ENCODE measurements at places on chromosomes 7 and 10. TPM values are rescaled to one million over a fixed set of nuclear protein-coding genes. Genes with fewer than 3 reads are reported as not detected.

DNA sequence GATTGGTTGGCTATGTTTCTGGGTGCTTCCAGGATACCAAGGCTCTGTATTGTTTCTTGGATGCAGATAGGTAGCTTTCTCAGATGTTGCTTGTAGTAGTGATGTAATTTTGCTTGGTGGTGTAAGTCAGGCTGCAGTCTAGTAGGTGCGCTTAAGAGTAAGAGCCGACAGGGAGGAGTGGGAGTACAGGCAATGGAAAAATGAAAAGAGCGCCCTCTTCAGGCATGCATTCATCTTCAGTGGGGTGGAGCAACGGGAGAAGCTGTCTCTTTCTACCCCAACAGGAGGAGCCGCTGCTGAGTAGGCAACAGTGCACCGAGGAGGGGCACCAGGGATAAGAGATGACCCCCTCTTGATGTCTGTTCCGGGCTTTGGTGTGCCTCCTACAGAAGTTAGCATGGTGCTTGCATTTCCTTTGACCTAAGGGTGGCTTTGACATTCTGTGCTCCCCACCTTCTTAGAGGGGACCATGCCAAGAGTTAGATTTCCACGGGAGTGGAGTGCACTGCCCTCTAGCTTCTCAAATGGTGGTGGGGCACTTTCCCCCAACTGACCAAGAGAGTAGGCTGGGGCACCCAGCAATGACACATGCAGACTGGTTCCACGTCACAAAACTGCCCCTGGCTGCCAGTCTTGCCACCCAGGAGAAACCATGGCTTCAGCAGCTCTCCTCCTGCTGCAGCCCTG, 56.1 kb downstream of the ZNF783 start:
- no peak for DNase-seq
- no peaks in the 10 kb centered on the region for H3K4me1 ChIP-seq
- no peaks in the 10 kb centered on the region for H3K36me3 ChIP-seq
- no peak overlapping the region for H3K4me3 ChIP-seq
- no peak overlapping the region for H3K27ac ChIP-seq
- H3K27me3 ChIP-seq: no peaks in the 10 kb centered on the region

DRGX gene
- not detected for total RNA-seq

TAS2R16 gene
- not detected for total RNA-seq

CASP2 gene
- total RNA-seq: 26.2 TPM

GRCh38 chr10:33519130-33519860, 184.8 kb upstream of the NRP1 start:
- no peak overlapping the region for H3K27ac ChIP-seq
- H3K27me3 ChIP-seq: no peaks in the 10 kb centered on the region
- no peak overlapping the region for H3K4me3 ChIP-seq
- DNase-seq: no peak
- H3K4me1 ChIP-seq: peaks cover 4% of the 10 kb centered on the region

GRCh38 chr7:139725077-139725476, 52.7 kb downstream of the HIPK2 start:
- H3K27ac ChIP-seq: no peak overlapping the region
- DNase-seq: no peak
- no peak overlapping the region for H3K4me3 ChIP-seq
- no peaks in the 10 kb centered on the region for H3K27me3 ChIP-seq

ZCWPW1 gene
- total RNA-seq: 5.0 TPM

MSRB2 gene
- 33.1 TPM for total RNA-seq

C10orf95 gene
- not detected for total RNA-seq

GRCh38 chr7:80719261-80719660, 80.8 kb downstream of the CD36 start:
- H3K4me3 ChIP-seq: no peak overlapping the region
- no peaks in the 10 kb centered on the region for H3K36me3 ChIP-seq
- no peak overlapping the region for H3K27ac ChIP-seq

DNA sequence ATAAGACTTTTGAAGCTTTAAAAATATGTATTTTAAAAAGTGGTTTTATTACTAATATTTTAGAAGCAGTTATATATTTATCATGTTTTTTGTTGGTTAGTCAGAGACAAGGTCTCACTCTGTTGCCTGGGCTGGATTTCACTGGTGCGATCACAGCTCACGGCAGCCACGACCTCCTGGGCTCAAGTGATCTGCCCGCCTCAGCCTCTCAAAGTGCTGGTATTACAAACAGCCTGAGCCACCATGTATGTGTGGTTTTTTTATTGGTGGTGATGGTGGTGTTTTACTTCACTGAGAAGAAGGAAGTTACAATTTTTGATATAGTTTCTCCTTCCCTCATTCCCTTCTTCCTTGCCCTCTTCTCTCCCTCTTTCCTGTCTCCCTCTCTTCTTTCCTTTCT, 13.4 kb downstream of the NHLRC2 start:
- H3K36me3 ChIP-seq: no peaks in the 10 kb centered on the region
- no peak overlapping the region for H3K4me3 ChIP-seq
- no peaks in the 10 kb centered on the region for H3K4me1 ChIP-seq
- no peaks in the 10 kb centered on the region for H3K27me3 ChIP-seq
- no peak overlapping the region for H3K27ac ChIP-seq

GRCh38 chr7:43577485-43577951, 5.4 kb upstream of the STK17A start:
- no peaks in the 10 kb centered on the region for H3K4me1 ChIP-seq
- no peak overlapping the region for H3K4me3 ChIP-seq
- no peak overlapping the region for H3K27ac ChIP-seq

DNA sequence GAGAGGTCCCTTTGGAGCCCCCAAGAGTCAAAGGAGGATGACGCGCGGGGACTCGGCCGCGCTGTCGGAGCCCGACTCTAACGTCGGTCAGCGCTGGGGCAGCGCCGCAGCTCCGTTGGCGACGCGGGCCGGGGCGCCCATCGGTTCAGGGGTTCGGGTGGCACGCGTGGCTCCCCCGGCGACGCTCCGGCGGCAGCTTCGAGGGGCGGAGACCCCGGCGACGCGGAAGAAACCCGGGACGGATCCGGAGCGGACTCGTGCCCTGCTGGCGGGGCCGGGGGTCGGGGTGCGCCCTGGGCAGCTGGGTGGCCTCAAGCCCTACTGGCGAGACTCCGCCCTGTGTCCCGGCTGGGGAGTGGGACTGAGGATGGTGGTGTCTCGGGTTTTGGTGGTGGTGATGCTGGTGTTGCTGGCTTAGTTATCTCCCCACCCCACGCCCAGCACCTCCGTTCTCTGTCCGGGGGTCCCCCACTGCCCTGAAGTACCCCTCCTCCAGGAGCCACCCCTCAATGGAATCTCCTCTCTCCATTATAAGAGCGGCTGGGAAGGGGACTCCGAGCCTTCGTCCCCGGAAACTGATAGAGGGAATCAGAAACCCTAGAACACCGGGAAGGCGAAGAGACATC, at the start of gene NAT16:
Gene NAT16, minus strand, starts transcription at position 164 of the 626 bp plus-strand sequence. CDS start 5,486 bp downstream, outside the sequence.
- no peak for DNase-seq
- no peak within 1 kb of the TSS for H3K4me3 ChIP-seq
- no peaks in the 10 kb centered on the region for H3K36me3 ChIP-seq
- H3K4me1 ChIP-seq: peaks cover 2% of the 10 kb centered on the region

DNA sequence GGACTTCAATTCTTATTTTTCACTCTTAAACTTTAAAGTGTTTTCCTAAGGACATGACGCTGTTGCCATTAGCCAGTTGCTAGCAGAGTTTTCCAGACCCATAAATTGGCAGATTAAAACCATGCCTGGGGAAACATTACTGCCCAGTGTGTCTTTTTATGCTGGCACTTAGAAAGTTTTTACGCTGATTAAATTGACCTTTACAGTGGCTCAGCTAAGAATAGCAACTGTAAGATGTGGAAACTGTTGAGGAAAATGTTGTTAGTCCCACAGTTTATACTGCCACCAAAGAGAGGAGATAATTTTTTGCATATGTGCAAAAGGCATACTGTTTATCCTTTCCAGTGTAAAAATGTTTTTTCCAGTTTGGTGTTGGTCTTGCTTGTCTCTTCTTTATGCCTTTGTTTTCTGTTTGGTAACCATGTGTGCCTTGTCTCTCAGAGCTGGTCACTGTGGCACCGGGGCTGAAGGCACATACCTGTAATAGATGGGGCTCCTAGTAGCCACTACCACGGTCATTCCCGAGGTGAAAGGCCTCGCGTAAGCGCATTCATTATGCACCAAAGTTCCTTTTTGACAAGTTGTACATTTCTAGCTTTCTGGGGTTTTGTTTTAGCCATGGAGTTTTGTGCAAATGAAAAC, 45.3 kb downstream of the CYP17A1 start:
- H3K27ac ChIP-seq: no peak overlapping the region
- H3K4me1 ChIP-seq: peaks cover 11% of the 10 kb centered on the region
- H3K36me3 ChIP-seq: no peaks in the 10 kb centered on the region
- H3K27me3 ChIP-seq: no peaks in the 10 kb centered on the region
